T-helper 2 cell (primary cell): ENCODE measurements at places on chromosomes 1 and 21.

- DNase-seq, result no peak
These were observed 607.8 kb upstream of the B3GALT2 start for GRCh38 chr1:193794239-193794638.

GRCh38 chr1:210263963-210264362 lies 31.4 kb downstream of the SERTAD4 start:
- DNase-seq, result no peak

GRCh38 chr1:98323906-98324358 lies 337.6 kb upstream of the SNX7 start:
- DNase-seq, result peak; percentile 28

- DNase-seq, result no peak
These were observed 1.7 kb downstream of the S100A1 start for GRCh38 chr1:153629971-153630370.

GRCh38 chr21:42981214-42981523 lies 6.8 kb downstream of the PKNOX1 start:
- DNase-seq, result no peak

DNA sequence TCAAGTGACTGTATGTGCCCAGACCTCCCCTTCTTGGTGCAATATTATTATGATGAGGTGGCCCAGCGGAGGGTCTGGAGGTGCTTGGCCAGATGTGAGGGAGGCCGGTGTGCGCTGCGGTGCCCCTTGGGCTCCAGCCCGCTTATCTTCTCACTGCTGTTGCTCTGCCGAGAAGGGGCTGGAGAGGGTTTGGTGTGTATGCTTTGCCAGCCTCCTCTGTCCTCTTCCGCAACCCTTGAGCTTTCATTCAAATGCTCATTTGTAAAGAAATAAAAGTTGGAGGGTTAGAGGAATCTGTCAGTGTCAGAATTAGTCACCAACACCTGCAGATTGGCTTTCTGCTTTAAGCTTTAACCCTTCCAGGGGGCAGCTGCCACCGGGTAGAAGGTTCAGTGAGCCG lies 19.7 kb downstream of the RNF220 start:
- DNase-seq, result no peak

DNA sequence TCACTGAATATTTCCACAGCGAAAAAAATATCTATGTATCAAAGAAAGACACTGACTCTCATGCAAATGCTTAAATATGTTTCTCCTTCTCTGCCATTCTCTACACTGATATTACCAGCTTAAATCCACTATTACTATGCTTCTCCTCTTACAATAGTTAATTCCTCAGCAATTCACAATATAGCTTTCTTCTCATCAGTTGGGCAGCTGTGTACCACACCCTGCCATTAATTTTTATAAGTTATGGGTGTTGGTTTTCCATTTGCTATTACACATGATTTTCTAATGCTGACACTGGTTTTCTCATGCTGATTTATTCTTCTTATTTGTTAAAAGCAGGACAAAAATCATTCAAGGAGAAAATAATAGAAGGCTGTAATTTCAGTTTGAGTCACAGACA lies 251.8 kb downstream of the TBX15 start:
- DNase-seq, result no peak

GRCh38 chr1:50308878-50309277 lies 114.4 kb downstream of the DMRTA2 start:
- DNase-seq, result peak; percentile 21

DNA sequence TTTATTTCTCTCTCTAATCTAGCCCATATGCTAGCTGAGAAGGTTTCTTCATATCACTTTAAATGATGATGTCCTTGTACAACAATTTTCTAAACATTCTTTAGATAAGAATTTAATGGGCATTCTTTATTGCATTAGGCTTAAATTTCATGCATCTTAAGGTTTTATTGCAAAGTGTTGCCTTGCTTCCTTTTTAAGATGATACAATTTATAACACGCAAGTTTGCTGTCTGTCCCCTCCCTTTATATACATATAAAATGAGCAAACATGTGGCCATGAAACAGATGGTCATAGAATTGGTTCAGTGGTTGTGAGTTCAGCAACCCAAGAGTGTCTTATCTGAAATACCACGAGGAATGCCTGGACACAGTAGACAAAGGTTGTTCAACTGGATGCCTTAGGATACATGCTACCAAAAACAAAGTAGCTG lies 12.1 kb downstream of the NBPF3 start:
- DNase-seq, result no peak

DNA sequence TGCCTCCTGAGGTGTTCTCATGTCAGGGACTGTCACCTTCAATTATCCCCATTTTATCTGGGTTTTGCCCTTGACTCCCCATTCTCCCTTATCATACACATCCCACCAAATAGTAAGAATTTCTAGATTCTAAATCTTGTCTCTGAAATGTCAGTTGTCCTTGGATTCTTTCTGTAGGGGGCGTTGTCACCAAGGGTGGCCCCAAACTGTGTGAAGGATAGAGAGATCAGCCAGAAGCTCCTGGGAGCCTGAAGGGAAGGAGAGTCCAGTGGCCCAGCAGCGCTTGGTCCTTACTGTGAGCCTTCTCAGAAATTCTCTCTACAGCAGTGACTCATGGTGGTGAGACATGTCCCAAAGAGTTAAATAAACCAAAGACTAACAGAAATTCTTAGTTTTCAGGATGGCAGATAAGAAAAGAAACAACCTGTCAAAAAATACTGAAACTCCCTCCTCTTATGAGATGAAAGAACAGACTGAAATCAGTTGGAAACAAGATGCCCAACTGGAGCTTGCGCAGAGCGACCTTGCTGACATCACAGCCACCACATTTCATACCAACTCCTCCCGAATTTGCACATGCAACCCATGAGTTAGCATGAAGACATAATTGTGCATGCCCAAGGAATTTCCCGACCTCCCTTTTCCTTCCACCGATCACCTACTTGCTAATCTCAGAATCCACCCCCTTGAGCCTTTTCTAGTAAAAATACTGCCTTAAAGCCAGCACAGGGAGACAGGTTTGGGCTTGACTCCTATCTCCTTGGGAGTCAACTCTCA lies 109.8 kb downstream of the ELAVL4 start:
- DNase-seq, result no peak

GRCh38 chr21:38389354-38389676 lies 109.0 kb downstream of the ERG start:
- no peak for DNase-seq

DNA sequence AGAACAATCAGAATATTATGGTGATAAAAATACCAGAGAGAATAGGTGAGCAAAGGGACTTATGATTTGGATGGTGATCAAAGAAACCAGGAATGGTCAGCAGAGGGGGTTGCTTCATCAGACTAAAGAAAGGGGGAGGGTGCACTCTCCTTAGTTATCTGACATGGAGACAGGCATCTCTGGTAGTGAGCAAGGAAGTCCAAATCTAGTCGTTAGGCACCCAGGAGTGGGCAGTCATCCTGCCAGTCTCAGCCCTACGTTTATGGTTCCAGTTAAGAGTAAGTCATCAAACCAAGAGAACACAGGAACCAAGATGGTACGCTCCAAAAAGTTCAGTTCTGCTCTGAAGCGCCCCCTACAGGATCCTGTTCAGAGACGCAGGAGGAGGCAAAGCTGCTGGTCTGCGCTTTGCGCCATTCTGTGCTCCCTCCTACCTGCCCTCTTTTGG lies 28.6 kb downstream of the EBNA1BP2 start:
- DNase-seq, result no peak

DNA sequence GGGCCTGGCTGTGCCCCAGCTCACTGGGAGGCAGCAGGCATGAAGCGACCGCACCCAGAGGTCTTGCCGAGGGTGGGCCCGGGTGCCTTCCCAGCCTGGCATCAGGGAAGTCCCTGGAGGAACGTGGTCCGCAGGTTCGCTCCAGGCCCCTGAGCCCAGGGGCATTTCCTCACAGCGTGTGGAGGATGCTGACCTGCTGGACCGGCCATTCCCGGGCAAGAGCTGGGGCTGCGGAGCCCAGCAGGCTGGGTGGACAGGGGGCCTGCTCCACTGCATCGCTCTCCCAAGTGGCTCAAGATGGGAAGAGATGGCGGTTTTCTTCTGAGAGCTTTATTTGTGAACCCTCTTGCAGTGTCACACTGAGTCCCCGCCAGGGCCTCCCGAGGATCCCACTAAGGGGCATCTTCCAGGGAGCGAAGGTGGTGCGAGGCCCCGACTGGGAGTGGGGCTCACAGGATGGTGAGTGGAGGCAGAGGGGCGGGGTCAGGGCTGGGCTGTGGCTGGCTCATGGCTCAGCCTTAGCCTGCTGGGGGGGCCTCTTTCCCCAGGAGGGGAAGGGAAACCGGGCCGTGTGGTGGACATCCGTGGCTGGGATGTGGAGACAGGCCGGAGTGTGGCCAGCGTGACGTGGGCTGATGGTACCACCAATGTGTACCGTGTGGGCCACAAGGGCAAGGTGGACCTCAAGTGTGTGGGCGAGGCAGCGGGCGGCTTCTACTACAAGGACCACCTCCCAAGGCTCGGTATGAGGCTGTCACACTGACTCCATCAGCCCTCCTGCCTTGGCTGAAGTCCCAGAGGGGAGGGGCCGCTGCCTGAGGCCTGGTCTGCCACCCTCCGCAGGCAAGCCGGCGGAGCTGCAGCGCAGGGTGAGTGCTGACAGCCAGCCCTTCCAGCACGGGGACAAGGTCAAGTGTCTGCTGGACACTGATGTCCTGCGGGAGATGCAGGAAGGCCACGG lies 7.2 kb upstream of the MMP23B start:
- DNase-seq, result no peak

DNA sequence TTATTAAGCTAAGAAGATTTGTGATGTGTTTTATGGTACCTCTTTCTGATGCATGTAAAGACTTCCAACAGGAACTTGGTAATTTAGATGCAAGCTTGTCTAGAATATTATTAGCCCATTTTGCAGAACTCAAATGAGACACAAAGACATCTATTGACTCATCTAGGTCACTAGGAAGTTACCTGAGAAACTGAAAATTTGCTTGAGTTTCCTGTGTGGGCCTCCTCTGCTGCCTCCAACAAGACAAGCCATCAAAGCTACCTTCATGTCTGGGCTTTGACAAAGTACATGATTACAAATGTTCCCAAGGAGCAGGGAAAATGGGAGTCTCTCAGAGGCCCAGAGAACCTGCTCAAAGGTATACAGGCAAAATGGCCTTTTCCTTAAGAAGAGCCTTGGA lies 5.6 kb downstream of the RUNX1 start:
- DNase-seq, result no peak

- no peak for DNase-seq
These were observed 3.9 kb upstream of the CDK18 start for GRCh38 chr1:205500240-205501233.

GRCh38 chr1:60090655-60091054 lies 17.1 kb upstream of the C1orf87 start:
- DNase-seq, result no peak

DNA sequence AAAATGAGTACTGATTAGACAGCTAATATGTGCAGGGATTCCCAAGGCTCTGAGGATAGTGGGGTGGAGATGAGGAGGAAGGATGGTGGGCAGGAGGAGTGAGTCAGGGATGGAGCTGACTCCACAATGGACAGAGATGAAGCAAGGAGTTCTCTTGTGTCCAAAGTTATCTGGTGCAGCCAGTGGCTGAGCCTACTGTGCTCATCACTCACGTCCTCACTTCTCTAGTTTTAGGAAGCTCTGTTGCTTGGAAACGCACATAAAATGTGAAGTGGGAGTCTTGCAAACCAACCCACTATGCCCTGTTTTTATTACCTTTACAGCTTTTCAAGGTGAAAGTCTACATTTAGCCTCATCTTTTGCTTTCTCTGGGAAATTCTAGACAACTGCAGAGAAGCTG lies 36.5 kb upstream of the SAMD13 start:
- no peak for DNase-seq

DNA sequence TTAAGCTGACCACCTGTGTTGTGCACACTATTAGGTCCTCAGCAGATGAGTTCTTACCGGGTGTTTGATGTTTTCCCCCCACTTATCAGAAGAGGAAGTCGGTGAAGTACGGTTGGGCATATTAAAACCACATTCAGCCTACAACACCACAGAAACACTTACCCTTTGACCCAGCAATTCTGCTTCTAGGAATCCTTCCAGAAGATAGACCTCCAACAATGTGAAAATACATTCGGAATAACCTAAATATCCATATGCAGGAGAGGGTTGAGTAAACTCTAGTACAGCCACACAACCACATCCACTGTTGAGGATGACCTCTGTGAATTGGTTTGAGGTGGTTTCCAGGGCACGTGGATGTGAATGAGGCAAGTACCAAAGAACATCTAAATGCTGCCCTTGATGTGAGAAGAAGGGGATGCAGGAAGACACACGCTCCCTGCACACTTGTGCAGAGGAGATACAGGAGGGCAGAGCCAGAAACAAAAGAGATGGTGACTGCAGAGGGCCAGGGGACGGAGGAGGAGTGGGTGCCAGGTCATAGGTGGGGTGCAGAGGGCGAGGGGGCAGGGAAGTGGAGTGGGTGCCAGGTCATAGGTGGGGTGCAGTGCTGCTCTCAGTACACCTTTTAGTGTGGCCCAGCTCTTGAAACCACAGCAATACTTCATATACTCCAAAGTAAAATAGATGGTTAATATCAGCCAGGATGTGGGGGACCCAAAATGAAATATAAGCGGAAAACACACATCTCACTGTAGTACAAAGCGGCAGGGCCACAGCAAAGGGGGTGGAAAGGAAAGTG lies 12.8 kb downstream of the ADARB1 start:
- DNase-seq, result peak; percentile 78

GRCh38 chr1:109763646-109764415 lies at the start of gene EPS8L3:
Gene EPS8L3 (minus strand): TSS chr1:109763923. CDS start chr1:109761749, 2,174 bp downstream.
- DNase-seq, result no peak

DNA sequence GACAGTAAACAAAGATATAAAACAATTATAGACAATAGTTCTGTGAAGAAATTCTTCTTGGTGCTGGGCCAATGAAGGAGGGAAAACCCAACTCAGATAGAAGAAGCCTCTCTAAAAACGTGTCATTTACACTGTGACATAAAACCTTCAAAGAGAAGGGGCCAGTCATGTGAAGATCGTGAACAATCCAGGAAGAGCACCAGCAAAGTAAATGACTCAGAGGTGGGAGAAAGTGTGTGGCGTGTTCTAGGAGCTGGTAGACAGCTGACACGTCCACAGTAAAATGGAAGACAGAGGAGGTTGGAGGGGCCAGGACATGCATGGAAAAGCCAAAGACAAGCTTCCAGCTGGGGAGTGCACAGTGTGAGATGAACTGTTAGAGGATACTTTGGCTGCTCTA lies 143.6 kb downstream of the VAV3 start:
- DNase-seq, result peak; percentile 3

GRCh38 chr21:16194788-16195537 lies 465.2 kb downstream of the USP25 start:
- no peak for DNase-seq

DNA sequence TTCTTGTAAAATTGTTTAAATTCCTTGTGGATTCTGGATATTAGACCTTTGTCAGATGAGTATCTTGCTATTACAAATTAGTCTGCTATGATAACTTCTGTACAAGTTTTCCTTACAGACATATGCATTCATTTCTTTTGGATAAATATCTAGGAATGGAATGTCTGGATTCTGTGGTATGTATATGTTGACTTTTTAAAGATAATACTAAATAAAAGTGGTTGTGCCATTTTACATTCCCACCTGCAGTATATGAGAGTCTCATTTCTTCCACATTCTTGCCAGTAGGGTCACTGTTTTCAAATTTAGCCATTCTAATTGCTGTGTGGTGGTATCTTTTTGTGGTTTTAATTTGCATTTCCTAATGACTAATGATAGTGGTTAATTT lies 53.9 kb downstream of the SYDE2 start:
- DNase-seq, result no peak

GRCh38 chr1:109876617-109877316 lies 33.9 kb upstream of the CSF1 start:
- DNase-seq, result no peak

GRCh38 chr1:50493710-50494109 lies 70.5 kb upstream of the DMRTA2 start:
- no peak for DNase-seq

- no peak for DNase-seq
These were observed 67.5 kb downstream of the MAP10 start for GRCh38 chr1:232872738-232873137.
